ENCODE measurements at places on chromosomes 3 and 15. TPM values are rescaled to one million over a fixed set of nuclear protein-coding genes. Genes with fewer than 3 reads are reported as not detected.

GUCA1C gene
- not detected for total RNA-seq

LMAN1L gene
- 0.27 TPM for total RNA-seq

GRCh38 chr15:36230776-36231175 lies 348.6 kb upstream of the CDIN1 start:
- H3K4me1 ChIP-seq: no peaks in the 10 kb centered on the region
- H3K4me3 ChIP-seq: no peak overlapping the region
- no peak overlapping the region for H3K27ac ChIP-seq
- no peaks in the 10 kb centered on the region for H3K36me3 ChIP-seq
- no peaks in the 10 kb centered on the region for H3K27me3 ChIP-seq

GRCh38 chr15:99433757-99434450 lies 131.9 kb upstream of the MEF2A start:
- peaks cover 47% of the 10 kb centered on the region for H3K4me1 ChIP-seq
- no peak overlapping the region for H3K27ac ChIP-seq
- H3K4me3 ChIP-seq: peak overlapping the region; percentile 19
- DNase-seq: no peak
- H3K27me3 ChIP-seq: no peaks in the 10 kb centered on the region

DNA sequence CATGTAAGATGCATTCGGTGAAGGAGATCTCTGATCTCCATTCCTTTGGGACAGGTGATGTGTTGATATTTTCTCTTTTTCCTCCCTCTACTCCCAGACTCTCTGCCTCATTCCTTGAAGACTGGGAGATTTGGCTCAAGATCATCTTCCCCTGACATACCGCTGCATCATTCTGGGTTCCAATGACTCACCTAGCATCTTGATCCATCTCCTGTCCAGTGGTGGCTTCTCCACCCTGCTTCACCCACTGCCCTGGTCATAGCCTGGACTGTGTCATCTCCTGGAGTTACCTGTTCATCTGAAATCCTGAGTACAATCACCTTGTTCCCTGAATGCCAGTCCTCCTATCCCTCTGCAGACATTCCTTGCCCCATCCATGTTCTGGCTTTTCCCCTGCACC lies 57.4 kb upstream of the TRAK1 start:
- H3K4me1 ChIP-seq: no peaks in the 10 kb centered on the region
- no peak for DNase-seq
- H3K36me3 ChIP-seq: no peaks in the 10 kb centered on the region
- no peak overlapping the region for H3K4me3 ChIP-seq
- H3K27me3 ChIP-seq: no peaks in the 10 kb centered on the region

DNA sequence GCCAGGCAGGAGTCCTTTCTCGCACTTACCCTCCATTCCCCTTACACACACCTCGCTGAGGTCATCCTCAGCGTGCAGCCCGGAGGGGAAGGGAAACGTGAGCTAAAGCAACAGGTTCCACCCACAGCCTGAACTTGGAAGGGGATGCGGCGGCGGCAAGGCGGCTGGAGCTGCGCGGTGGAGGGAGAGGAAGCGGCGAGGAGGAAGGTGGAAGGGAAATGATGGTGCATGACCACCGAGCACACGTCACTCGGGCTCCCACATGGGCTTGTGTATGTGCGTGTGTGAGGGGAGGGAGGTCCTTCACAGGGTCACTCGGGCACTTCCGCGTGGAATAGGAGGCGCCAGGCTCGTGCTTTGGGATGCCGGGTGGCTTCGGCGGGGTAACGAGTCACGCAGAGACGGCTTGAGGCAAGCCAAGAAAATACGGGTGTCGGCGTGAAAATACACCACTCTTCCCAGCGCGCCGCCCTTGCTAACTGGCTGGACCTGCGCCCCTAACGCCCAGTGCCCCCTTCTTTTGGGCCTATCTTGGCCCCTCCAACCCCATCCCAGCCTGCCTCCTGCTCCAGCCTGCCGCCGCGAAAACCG lies 225.5 kb upstream of the IL12A start:
- no peak overlapping the region for H3K4me3 ChIP-seq
- peaks cover 13% of the 10 kb centered on the region for H3K27me3 ChIP-seq
